ENCODE measurements at places on chromosomes 5 and 9. TPM values are rescaled to one million over a fixed set of nuclear protein-coding genes. Genes with fewer than 3 reads are reported as not detected.

CENPP gene
- total RNA-seq, result 6.7 TPM

NFIB gene
- 26.7 TPM for total RNA-seq

C9orf78 gene
- 33.6 TPM for total RNA-seq

CCNO gene
- 12.3 TPM for total RNA-seq

DNA sequence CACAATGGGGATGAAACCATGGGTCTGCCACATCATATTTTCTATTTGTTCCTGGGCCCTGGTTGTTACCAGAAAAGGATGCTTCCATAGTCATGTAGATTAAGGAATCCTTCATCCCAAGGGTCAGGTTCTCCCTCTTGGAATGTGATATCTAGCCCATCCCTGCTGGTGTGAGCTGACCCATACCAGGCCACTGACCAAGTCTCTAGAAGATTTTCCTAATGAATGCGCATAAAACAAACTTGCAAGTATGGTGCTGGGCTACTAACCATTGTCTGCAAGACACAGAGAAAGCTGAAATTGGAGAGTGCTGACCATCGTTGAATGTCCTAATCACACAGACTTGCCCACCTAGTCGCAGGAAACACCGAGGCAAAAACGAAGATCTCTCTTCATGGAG, 972.6 kb downstream of the EFNA5 start:
- no peak overlapping the region for H3K4me3 ChIP-seq
- H3K27me3 ChIP-seq, result no peaks in the 10 kb centered on the region
- H3K36me3 ChIP-seq, result no peaks in the 10 kb centered on the region
- DNase-seq, result no peak

GRCh38 chr9:134554373-134555093, 87.1 kb upstream of the COL5A1 start:
- no peaks in the 10 kb centered on the region for H3K27me3 ChIP-seq

DNA sequence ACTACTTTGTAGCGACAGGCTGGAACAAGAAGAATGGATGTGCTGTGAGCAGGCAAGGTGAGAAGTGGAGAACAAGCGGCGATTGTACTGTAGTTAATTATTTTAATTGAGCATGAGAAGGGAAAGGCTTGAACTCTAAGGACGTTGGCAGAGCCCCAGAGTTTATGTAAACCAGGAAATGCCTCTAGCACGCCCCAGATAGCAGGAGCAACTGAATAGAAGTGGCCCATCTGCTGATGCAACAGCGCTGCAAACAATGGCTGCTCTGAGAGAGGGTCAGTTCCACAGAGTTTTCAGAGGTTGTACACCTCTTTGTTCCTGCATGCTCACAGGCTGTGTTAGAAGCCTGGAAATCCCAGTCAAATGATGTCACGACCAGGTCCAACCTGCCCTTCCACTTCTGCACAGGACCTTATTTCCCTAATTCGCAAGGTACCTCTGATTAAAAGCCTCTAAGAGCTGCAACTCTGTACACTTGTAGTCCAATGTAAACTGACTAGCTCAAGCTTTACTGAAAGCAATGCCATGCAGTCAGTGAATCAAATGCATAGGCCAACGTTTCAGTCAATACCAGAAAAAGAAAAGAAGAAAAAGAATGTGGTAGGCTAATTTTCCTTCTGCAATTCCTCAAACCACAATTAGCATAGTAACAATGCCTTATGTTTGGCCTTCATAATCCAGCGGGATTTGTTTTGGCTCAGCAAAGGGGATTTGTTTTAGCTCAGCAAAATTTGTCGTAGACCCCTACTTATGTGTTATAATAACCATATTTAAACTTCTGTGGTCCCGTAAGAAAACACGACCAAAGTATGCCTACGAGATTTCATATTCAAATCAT, 119.6 kb upstream of the RETREG1 start:
- H3K27me3 ChIP-seq, result no peaks in the 10 kb centered on the region
- H3K36me3 ChIP-seq, result no peaks in the 10 kb centered on the region
- H3K4me1 ChIP-seq, result no peaks in the 10 kb centered on the region
- H3K27ac ChIP-seq, result peak overlapping the region; percentile 53
- DNase-seq, result peak; percentile 7

GRCh38 chr5:45105491-45105994, 296.8 kb downstream of the MRPS30 start:
- H3K27me3 ChIP-seq, result no peaks in the 10 kb centered on the region
- H3K27ac ChIP-seq, result no peak overlapping the region
- no peak for DNase-seq
- no peak overlapping the region for H3K4me3 ChIP-seq

- H3K27ac ChIP-seq, result no peak overlapping the region
- no peaks in the 10 kb centered on the region for H3K36me3 ChIP-seq
- no peak for DNase-seq
- H3K27me3 ChIP-seq, result no peaks in the 10 kb centered on the region
- H3K4me1 ChIP-seq, result no peaks in the 10 kb centered on the region
- H3K4me3 ChIP-seq, result no peak overlapping the region
Measured at GRCh38 chr9:38254151-38254550, 138.4 kb upstream of the ALDH1B1 start.

GRCh38 chr9:81848472-81848871, 79.8 kb upstream of the SPATA31D4 start:
- no peak overlapping the region for H3K4me3 ChIP-seq
- no peaks in the 10 kb centered on the region for H3K4me1 ChIP-seq
- no peaks in the 10 kb centered on the region for H3K27me3 ChIP-seq
- no peak overlapping the region for H3K27ac ChIP-seq
- no peak for DNase-seq
- no peaks in the 10 kb centered on the region for H3K36me3 ChIP-seq

DNA sequence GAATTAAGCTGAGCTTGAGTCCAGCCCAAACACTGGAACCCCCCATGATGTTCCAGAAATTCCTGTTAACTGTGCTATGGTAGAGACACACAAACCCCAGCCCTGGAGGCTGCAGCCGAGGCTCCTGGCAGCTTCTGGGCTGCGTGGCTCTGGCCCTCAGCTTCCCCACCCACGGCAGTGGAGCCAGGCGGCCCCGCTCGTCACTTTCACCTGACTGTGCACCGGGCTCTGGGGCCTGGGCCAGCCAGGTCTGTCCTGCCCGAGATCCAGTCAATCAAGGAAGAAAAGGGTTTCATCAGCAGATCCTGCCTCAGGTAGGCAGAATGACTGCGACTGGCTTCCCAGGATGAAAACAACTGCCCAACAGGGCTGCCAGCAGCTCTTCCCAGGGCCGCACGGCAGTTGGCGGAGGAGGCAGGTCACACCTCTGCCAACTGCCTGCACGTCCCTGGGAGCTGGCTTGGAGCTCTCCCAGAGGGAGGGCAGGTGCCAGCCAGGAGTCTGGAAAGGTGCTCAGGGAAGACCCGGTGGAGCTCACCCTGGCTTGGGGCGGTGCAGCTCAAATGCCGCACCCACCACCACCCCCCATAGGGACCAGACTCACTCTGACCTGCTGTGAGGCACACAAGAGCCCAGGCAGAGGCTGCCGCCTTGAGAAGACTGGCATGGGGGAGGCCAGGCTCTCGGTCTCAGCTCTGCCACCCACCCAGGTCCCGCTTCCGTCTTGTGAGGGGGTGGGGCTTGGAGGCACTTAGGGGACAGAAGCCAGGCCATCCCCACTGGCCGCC, 20.7 kb downstream of the BRD3 start:
- no peak overlapping the region for H3K4me3 ChIP-seq
- no peaks in the 10 kb centered on the region for H3K36me3 ChIP-seq
- no peak for DNase-seq
- no peak overlapping the region for H3K27ac ChIP-seq
- H3K4me1 ChIP-seq, result no peaks in the 10 kb centered on the region

- DNase-seq, result no peak
- no peaks in the 10 kb centered on the region for H3K4me1 ChIP-seq
- H3K27ac ChIP-seq, result no peak overlapping the region
- no peaks in the 10 kb centered on the region for H3K36me3 ChIP-seq
- H3K27me3 ChIP-seq, result no peaks in the 10 kb centered on the region
Measured at GRCh38 chr5:81516091-81516490, 122.2 kb upstream of the ACOT12 start.
